ENCODE measurements at places on chromosomes 6 and 20.
A peak's percentile ranks its signal among the peaks of the same experiment; 100 is the strongest.

GRCh38 chr20:21971436-21971835 lies 266.0 kb downstream of the PAX1 start:
- DNase-seq = no peak

DNA sequence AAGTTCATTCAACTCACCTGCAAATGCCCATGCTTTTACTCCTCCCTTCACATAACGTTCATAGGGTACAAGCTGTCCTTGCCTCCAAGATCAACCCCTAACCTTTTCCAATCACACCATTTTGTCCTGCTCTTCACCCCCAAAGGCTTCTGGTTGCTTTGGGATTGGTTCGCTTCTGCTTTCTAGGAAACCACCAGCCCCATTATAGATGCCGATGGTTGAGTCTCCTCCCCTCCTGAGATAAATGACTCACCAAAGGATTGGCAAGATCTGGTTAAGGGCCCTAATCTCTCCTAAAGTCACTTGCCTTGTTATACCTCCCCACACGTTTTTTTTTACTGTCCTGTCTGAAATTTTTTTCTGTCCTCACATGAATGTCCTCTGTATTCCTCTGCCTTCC lies 311.4 kb downstream of the HACE1 start:
- DNase-seq = no peak

- peak; percentile 17 for DNase-seq
Measured at GRCh38 chr20:11229772-11230171, 556.0 kb upstream of the JAG1 start.

DNA sequence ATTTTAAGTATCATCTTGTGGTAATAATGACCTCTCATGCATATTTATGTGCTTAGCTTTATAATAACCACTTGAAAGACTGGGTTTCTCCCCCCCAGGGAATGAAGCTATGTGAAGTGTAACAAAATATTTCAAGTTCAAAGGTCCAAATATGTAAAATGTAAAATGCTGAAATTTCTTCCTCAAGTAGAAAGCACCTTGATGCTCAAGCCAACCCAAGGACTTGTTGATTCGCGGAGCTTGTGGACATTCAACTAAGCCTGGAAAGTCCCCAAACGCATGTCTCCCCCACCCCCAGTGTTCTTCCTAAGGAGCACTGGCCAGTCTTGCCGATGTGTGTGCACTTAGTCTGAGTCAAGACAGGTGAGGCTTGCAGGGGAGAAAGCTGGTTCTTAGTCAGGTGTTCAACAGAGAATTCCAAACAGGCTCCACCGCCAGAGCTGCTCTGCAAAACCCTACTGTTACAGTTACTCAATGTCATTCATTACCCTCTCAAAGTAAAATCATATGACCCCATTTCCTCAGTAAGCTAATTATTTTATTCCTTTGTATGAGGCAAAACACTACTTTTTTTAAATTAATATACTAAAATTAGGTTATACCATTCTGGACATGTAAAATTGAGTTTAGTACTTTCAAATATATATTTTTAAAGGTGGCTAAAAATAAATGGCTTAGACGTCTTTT lies 46.9 kb upstream of the QKI start:
- no peak for DNase-seq

DNA sequence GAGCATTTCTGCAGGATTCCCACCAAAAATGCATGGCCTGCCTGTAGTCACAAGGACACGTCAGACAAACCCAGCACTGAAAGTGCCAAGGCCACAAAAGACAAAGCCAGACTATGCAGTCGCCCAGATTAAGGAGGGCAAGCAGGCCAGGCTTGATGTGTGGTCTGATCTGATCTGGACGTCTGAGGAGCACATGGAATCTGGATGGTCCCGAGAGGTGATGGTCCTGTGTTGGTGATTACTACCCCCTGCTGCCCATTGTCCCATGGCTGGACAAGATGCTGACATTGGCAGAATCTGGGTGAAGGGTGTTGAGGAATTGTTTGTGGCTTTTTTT lies 17.1 kb downstream of the NPEPL1 start:
- no peak for DNase-seq

DNA sequence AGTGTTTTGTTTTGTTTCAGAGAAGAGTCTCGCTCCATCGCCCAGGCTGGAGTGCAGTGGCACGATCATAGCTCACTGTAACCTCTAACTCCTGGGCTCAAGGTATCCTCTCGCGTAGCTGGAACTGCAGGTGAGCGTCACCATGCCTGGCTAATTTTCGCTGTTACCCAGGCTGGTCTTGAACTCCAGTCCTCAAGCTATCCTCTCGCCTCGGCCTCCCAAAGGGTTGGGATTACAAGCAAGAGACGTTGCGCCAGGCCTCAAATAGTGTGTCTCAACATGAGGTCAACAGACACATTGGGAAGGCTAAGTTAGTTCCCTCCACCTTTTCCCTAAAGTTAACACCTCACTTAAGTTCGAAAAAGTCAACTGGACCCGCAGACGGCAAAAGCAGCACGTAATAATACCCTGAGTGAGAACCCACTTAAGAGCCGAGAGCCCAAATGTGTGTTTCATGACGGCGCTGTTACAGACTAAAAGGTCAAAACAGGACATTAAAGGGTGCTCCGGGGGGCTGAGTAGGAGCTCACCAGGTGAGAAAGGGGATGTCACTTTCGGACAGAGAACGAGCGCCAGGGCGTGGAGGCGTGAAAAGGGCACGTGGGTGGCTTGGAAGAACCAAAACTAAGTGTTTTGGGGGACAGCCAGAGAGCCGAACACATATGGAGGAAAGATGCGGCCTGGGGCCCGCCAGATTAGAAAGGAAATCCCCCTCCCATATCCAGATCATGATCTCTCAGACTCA lies 499 bp downstream of the TTI1 start:
- DNase-seq = no peak

All from nucleus accumbens (tissue), 56 donors.